ENCODE measurements at places on chromosomes 2 and 18.

DNA sequence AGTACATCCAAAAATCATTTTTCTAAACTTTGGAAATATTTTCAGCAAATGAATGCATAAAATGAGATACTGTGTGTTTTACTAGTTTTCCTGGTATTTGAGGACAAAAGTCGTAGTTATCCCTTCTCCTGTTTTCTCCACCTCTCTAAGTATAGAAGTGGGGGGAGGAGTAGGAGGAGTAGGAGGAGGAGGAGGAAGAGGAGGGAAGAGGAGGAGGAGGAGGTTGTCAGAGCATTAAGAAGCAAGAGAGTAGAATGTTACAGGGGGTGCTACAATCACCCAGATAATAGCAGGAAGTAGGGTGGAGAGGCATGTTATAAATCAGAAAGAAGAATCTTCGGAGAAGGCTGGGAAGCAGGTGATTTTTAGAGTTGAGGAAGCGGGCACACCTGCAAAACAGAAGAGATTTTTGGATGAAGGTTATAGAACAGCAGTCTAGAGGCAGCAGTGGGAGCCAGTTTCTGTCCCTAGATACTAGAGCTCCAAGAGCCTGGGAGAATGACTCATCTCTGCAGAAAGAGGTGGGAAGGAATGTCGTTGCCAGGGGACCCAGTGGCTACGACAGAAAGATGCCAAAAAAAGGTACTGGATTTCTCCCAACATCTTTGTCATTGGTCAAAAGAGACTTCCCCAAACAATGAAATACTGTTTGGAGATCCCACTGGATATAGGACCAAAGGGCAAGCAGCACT, 44.2 kb upstream of the AQP4 start:
- DNase-seq, result no peak

- no peak for DNase-seq
Measured at GRCh38 chr2:9629222-9630116, 1.3 kb downstream of the YWHAQ start.

- no peak for DNase-seq
Measured at GRCh38 chr2:43540021-43540779, 55.6 kb downstream of the THADA start.

DNA sequence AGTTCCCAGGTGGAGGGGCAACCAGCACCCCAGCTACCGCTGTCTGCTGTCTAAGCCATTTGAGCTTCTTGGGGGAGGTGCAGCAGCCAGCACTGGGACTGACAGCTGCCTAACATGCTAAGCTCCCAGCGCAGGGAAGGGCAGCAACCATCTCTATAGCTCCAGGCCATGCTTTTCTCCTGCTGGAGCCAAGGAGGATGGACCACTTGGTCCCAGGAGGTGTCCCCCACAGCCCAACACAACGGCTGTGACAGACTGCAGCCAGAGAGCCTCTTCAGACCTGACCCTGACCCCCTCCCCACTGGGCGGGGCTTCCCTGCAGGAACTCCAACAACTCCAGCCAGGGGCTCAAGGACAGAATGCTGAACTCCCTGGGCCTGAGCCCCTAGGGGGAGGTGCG, 370.6 kb upstream of the REG3G start:
- DNase-seq, result no peak

GRCh38 chr2:27077231-27077630, 1.2 kb upstream of the EMILIN1 start:
- no peak for DNase-seq

Measured in activated naive CD4-positive, alpha-beta T cell (primary cell).